ENCODE measurements at places on chromosomes 2 and 18.

DNA sequence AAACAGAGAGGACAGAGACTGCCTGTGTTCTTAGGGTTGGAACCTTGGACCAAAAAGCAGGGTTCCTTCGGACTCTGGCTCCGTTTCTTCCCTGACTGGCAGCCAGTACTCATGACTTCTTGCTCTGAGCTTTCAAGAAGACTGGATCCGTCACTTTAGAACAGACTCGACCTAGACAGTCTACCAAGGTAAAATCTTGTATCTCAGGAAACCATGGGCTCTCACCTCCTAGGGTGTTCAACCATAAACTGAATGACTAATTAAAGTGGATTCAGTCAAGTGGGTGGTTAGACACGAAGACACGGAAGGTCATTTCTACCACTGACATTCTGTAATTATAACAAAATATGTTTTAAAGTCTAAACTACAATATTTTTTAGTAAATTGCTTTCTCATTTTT, 153.8 kb upstream of the SLC39A10 start:
- DNase-seq, result no peak

DNA sequence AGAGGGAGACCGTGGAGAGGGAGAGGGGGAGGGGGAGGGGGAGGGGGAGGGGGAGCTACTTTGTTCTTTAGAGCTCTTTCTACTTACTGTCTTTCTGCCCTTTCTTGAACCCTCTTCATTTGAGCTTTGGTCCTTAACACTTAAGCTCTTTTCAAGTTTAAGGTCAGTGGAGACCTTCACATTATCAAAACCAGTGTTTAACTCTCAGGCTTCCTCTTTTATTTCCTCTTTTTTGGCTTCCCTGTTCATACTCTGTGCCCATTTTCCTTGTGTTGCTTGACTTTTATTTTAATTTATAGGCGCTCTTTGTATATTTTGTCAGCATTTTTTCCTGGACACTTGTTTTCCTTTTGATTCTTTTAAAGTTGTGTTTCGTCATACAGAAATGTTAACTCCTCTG, 37.1 kb downstream of the ACSL3 start:
- DNase-seq, result no peak

- no peak for DNase-seq
These were observed 37.0 kb downstream of the LIMS1 start for GRCh38 chr2:108571286-108571685.

- DNase-seq, result no peak
These were observed 369.8 kb downstream of the ARHGAP15 start for GRCh38 chr2:143499061-143499460.

- no peak for DNase-seq
These were observed 18.9 kb downstream of the MBD5 start for GRCh38 chr2:148039783-148040182.

Data from esophagus muscularis mucosa (tissue), 4 donors.